ENCODE measurements at places on chromosomes 7 and 10. TPM values are rescaled to one million over a fixed set of nuclear protein-coding genes. Genes with fewer than 3 reads are reported as not detected.
A peak's percentile ranks its signal among the peaks of the same experiment; 100 is the strongest.

Gene GRID2IP
- 0.69 TPM for total RNA-seq

DNA sequence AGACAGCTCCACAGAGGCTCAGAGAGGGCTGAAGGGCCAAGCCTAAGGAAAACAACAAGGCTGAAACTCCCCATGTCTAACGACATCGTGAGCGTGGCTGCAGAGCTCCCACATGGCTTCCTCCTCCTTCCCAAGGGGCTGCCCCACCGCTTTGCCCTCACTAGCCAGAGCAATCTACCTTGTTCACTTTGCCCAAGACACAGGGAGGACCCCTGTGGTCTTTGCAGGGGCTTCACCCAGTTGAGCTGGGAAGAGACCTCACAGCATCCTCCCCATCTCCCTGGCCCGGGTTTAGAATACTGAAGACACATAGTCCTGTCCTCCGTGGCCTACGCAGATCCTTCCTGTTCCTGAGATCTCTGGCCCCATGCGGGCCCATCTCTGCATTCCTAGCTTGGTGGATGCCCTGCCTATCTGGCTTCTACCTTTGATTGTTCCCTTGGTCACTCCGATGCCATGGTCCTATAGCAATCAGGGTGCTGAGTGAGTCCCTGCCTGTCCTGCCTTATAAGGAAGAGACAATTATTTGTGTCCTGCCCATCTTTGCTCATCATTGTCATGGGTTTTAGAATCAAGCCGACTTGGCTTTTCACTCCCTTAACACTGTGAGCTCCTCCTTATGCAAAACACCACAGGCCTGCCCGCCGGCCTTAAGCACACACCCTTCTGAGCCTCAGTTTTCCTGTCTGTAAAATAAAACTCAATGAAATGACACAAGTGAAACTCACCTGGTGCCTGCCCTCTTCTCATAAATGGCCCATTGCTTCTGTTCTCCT, 73.2 kb downstream of the PARP12 start:
- no peak overlapping the region for H3K27ac ChIP-seq
- H3K27me3 ChIP-seq = no peaks in the 10 kb centered on the region
- DNase-seq = no peak

Gene PRKCQ
- total RNA-seq = 65.8 TPM

Gene VWDE
- total RNA-seq = 4.9 TPM

GRCh38 chr7:135553346-135553745, 4.4 kb upstream of the NUP205 start:
- H3K27me3 ChIP-seq = no peaks in the 10 kb centered on the region
- no peak overlapping the region for H3K4me3 ChIP-seq
- no peaks in the 10 kb centered on the region for H3K36me3 ChIP-seq

GRCh38 chr10:107701943-107702342, 537.4 kb upstream of the SORCS1 start:
- H3K27ac ChIP-seq = no peak overlapping the region
- no peaks in the 10 kb centered on the region for H3K36me3 ChIP-seq
- no peak for DNase-seq

DNA sequence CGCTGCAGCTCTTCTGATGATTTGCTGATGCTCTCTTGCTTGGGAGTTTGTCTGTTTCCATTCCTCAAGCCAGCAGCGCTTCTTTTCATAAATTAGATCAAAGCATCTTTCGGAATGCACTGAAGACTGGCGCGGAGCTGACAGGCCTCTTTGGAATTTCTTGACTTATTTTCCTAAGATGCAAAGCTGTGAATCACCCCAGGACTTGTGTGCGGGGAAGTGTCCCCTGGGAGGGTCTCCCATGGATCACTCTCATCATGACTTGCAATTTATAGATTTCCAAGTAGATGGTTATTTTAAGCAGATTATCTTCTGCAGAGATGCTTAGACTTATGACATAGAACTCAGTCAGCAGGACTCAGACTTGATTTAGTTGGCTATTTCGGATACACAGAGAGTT, 467.2 kb downstream of the TCERG1L start:
- no peak overlapping the region for H3K4me3 ChIP-seq
- no peaks in the 10 kb centered on the region for H3K4me1 ChIP-seq
- no peak overlapping the region for H3K27ac ChIP-seq

Gene OR9A2
- total RNA-seq = not detected

Gene SPAG6
- total RNA-seq = 0.93 TPM

GRCh38 chr10:484925-485661, 204.4 kb downstream of the DIP2C start:
- H3K4me1 ChIP-seq = no peaks in the 10 kb centered on the region
- no peaks in the 10 kb centered on the region for H3K27me3 ChIP-seq
- DNase-seq = peak; percentile 25
- H3K27ac ChIP-seq = peak overlapping the region; percentile 76
- no peaks in the 10 kb centered on the region for H3K36me3 ChIP-seq

Gene AKR1C1
- 3.0 TPM for total RNA-seq

Gene BEND7
- total RNA-seq = not detected

Gene OR2A12
- not detected for total RNA-seq

All from naive thymus-derived CD4-positive, alpha-beta T cell (primary cell).